NCI-H1417 (cell line): ENCODE measurements at places on chromosomes 12 and 14.

DNA sequence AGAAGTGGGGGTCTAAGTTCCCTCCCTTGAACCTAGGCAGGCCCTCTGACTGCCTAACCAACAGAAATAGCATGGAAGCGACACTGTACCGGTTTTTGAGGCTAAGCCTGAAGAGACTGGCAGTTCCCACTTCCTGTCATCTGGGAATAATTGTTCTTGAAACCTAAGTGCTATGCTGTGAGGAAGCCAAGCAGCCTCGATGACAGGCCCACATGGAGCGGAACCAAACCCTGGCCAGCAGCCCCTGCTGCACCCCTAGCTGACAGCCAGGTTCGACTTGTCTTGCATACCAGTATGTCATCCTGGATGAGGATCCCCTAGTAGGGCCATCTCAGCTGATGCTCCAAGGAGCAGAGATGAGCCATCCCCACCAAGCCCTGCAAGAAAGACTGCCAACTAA is 6.4 kb upstream of the GPR68 start:
- DNase-seq, result no peak

DNA sequence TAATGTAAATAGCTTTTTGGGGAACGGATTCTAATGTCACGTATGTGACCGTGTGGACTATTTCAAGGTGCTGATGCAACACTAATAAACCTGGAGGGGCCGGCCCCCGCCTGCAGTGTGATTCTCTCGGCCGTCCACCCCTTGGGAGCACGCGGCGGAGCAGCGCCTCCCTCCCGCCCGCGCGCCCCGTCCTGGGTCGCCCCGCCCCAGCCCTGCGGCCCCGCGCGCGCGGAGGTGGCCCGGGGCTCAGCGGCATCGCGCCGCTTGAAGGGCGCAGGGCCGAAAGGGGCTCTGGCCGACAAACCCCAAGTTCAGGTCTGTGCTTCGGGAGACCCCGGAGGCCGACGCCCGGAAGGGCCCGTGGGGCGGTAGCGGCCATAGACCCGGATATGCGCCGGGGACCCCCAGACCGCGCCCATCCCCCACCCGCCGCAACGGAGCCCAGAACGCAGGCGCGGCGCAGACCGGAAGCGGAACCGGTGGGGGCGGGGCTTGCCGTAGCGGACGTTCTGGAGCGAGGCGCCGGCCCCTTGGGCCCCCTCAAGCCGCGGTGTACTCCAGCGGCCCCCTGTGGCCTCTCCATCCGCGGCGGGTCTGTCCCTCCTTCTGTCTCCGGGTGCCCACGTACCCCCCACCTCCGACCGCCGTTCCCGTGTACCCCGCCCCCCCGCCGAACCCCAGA is at the start of gene TEX22:
Gene TEX22 (plus strand): TSS at position 495 of the 682 bp plus-strand sequence. CDS start 803 bp downstream, outside the sequence.
- peak; percentile 93 for DNase-seq

- no peak for DNase-seq
These were observed 123.3 kb downstream of the SSPN start for GRCh38 chr12:26318661-26319068.

- no peak for DNase-seq
These were observed 300.9 kb upstream of the DCN start for GRCh38 chr12:91483471-91483985.

DNA sequence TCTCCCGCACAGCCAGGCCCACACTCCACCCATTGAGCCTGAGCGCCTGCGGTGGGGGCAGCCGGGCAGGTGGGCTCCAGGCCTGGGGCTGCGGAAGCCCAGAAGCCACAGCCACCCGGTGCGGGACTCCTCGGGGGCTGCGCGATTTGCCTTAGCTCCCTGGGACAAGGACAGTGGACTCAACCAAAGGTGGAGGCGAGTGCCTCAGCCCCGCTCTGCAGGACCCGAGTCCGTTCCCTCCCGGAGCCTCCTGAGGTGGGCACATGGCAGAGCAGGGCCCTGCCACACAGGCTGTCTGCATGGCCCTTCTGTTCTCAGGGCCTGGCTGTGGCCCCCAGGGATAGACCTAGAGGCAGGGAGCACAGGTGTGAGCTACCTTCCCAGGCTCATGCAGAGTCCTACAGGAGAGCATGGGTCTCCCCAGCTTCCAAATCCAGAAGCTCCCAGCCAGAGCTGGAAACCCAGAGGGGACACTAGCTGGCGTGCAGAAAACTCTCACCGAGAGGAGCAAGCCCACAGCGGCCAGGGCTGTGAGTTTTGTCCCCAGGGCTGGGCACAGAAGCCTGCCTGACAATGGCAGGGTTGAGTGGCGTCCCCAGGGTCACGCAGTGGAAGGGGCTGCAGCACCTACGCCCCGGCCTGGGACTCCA is 22.2 kb upstream of the LRTM2 start:
- DNase-seq, result no peak

DNA sequence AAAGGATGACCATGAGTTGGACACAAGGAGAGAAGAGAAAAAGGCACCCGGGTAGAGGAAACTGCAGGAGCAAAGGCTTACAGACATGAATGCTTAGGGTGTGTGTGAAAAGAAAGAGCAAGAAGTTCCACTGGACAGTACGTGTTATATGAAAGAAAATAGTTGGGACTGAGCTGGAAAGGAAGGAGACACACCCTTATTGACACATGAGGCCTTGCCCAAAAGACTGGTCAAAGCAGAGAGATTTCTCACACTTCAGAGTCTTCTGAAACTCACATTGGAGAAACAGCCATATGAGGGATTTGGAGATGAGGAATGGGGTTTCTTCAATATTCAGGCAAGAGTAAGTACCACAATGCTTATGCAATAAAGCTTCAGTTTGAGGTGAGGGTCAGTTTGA is 56.0 kb downstream of the TTC9 start:
- no peak for DNase-seq

DNA sequence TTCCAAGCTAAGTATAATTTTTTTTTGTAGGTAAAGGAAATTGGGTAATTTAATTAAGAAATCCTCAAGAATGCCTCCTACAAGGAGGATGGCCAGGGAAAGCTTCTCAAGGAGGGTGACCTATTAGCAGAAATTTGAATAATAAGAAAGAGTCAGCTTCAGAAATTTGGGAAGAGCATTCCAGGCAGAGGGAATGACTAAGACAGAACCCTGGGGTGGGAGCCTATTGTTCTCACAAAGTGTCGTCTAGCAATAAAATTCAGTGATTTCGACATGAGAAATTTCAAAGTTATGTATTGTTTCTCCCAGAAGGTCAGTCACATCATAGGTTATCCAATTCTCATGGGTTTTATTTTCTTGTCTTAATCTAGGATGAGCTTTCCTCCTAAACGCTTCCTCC is 1168.4 kb downstream of the AACS start:
- no peak for DNase-seq

GRCh38 chr14:78341827-78342389 is 171.7 kb downstream of the NRXN3 start:
- no peak for DNase-seq

- no peak for DNase-seq
These were observed 27.4 kb downstream of the PPP1R36 start for GRCh38 chr14:64577211-64577610.

- DNase-seq, result no peak
These were observed 14.5 kb downstream of the GMFB start for GRCh38 chr14:54474232-54474793.

GRCh38 chr12:913919-914698 is 35.4 kb downstream of the RAD52 start:
- no peak for DNase-seq

GRCh38 chr12:9851050-9851449 is 18.1 kb downstream of the CLEC2B start:
- no peak for DNase-seq

GRCh38 chr14:69288011-69288771 is 28.2 kb downstream of the GALNT16 start:
- peak; percentile 80 for DNase-seq

DNA sequence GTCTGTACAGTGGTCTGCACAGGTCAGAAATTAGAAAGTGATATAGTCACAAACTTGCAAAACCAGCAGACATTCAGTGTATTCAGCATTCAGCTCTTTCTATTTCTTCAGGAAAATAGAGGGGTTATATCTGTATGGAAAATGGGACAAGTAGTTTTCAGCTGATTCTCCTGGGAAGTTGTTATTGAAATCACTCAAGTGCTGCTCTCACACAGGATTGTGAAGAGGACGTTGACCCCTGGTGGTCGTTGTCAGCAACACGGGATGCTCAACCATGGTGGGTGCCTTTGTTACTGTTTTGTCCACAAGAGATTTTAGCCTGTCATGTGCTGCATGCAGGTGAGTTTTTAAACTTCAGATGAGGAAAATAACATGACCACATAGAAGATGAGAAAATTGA is 981.8 kb downstream of the TMEM121 start:
- DNase-seq, result no peak

GRCh38 chr12:18752280-18752920 is 14.5 kb downstream of the CAPZA3 start:
- DNase-seq, result no peak

- no peak for DNase-seq
These were observed 116.9 kb upstream of the ATF1 start for GRCh38 chr12:50647031-50647430.

- DNase-seq, result no peak
These were observed 60.3 kb downstream of the SAMD4A start for GRCh38 chr14:54627219-54627539.

DNA sequence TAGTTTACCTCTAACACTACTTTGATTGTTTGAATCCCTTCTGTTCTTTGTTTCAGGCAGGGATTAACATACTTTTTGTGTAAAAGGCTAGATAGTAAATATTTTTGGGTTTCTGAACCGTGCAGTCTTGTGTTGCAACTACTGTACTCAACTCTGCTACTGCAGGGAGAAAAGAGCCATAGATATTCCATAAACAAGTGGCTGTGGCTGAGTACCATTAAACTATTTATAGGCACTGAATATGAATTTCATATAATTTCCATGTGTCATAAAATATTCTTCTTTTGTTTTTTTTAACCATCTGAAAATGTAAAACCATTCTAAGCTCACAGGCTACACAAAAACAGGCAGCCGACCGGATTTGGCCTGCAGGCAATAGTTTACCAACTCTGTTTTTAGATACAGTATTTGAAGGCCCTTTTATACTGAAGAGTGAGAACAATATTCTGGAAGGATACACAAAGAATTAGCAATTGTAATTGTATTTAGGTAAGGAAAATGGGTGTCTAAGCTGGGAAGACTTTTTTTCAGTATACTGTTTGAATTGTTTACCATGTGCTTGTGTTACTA is 15.7 kb downstream of the NR1H4 start:
- DNase-seq, result no peak

DNA sequence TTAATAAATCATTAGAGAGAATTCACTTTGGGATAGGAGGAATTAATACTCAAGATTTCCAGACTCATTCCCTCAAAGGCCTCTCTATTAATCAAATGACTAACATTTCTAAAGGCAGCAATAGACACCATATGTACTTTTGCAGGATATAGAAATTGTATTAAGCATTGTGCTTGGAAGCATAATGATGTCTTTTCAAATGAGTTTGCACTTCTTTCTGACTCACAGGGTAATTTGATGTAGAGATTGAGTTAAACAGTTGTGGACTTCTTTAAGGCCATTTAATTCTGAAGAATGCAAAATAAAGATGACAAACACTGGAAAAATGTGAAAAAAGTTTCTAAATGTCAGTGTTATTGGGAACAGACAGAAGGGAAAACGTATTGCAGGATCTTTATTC is 63.4 kb upstream of the CSRP2 start:
- DNase-seq, result no peak

DNA sequence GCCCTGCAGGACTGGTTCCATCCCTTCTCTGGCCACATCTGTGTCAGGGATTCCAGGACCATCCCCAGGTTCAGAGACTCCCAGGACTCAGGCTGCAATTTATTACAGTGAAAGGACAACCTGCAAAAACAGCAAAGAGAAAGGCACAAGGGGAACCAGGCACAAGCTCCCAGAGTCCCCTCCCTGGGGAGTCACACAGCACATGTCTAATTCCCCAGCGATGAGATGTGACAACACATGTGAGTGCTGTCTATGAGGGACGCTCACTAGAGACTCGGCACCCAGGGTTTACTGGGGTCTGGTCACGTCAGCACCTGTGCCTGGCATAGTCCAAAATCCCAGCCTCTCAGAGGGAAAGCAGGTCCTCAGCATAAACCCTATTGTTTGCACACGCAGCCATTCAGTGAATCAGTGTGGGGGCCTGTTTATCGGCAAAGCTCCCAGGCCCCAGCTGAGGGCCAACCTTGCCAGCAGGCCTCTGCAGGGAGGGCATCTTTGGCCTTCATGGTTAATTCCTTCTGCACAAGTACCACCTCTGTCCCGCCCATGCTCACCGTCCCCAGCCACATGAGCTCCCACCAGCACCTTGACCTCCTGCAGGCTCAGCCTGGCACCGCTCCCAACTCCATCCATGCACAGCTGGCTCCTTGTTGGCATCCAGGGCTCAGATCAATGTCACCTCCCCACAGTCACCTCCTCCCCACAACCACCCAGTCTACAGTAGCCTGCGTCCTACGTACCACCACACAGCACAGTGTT is 198.9 kb upstream of the SFSWAP start:
- DNase-seq, result no peak

GRCh38 chr12:27330846-27331245 is 1.8 kb upstream of the BMAL2 start:
- DNase-seq, result peak; percentile 20

DNA sequence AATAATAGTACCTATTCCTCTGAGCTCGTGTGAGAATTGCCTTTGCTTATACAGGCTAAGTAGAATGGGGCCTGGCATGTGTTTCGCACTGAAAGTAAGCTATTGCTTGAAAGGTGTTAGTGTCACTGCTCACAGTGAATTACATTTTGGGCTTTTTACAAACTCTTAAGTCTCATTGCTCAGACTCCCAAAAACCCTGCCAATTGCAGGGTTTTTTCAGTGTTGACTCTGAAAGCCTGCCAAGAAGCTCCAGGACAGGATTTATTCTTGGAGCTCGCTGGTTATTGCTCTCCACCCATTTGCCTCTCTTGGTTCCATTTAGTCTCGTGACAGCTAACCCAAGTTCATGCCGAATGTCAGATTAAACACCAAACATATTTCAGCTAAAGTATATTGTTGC is 39.8 kb downstream of the NOPCHAP1 start:
- no peak for DNase-seq

- DNase-seq, result no peak
These were observed 49.1 kb upstream of the RIMBP2 start for GRCh38 chr12:130765186-130765659.

DNA sequence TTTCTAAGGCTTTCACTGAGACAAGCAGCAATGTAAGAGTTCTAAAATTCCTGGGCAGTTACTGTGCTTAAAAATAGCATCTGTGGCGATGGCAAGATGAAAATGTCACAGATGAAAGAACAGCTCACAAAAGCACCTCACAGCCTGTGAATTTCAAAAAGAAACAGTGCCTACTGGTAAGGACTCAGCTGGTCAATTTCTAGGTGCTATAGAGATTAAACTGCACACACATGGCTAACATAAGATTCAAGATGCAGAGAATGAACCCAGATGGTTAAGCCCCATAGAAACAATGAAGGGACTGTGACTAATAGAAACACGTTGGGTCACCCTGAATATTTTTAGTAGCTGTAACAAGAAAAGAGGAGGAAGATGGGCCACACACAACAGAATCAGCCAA is 12.0 kb upstream of the IL26 start:
- no peak for DNase-seq

- no peak for DNase-seq
These were observed 109.4 kb downstream of the RFLNA start for GRCh38 chr12:124404162-124404784.

GRCh38 chr14:104370256-104370870 is 209.2 kb upstream of the C14orf180 start:
- peak; percentile 82 for DNase-seq
